ENCODE measurements at places on chromosomes 3 and 15.

GRCh38 chr3:112463250-112463649 is 36.0 kb downstream of the BTLA start:
- DNase-seq = no peak

DNA sequence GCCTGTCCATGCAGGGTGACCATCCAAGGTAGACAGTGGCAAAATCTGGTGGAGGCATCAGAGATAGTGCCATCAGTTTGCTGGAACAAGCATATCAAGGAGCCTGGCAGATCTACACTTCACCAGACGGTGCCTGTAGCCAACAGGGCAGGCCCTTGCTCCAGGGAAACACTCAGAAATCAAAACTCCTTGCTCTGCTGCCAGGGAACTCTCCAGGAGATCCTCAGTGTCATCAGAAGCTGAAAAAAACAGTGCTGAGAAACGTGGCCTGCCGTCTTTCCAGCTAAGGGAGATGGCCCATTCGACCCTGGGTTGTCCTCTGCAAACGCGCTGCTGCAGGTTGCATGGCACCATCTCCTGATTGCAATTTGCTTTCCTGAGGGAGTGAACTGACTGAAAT is 30.5 kb upstream of the ATP13A3 start:
- DNase-seq = no peak

DNA sequence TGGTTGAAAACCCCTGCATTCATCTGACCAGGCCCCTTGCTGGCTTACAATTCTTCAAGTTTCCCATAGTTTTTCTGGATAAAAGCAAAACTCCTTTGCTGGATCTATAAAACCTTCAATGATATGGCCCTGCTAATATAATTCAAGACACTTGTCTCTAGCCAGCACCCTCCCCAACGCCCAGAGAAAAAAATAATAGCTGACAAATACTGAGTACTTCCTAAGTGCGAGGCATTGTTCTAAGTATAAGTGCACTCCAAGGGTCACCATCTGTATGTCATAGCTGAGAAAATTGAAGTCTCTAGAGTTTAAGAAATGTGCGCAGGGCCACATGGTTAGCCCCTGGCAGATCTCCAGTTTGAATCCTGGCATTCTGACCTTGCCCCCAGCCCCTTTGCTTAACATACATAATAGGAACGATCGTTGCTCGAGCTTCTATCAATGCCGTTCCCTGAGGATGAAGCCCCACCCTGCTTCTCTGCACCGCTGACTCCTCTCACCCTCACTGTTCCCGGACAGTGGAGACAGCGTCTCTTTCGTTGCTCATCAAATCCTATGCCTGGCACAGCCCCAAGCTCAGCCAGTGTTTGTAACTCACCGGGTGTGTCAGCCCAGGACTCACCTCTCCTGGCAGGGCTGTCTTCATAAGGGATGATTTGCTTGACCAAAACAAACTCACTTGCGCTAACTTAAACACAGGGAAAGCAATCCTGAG is 377.1 kb upstream of the PROK2 start:
- DNase-seq = no peak

DNA sequence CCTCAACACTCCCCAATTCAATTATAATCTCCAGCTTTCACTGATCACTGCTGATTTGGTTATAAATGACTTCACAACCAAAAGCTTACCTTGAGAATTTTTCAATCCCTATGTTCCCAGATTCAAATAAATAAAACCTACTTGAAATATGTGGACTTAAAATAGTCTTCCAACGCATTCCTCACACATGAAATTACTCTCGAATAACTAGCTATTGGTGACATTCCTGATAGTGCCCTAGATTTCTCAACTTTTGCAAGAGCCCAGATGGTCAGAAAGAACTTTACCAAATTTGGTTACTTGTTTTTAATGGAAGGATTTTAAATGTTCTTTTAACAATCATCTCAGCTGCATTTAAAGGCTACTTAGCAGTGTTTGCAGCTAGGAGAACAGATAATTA is 605.5 kb downstream of the FHIT start:
- no peak for DNase-seq

- no peak for DNase-seq
Measured at GRCh38 chr3:60531759-60532158, 719.5 kb downstream of the FHIT start.

GRCh38 chr3:134361162-134361835 is 12.9 kb downstream of the AMOTL2 start:
- DNase-seq = no peak

All from fibroblast of skin of left biceps (primary cell).